ENCODE measurements at places on chromosomes 7 and 10.
A peak's percentile ranks its signal among the peaks of the same experiment; 100 is the strongest.

DNA sequence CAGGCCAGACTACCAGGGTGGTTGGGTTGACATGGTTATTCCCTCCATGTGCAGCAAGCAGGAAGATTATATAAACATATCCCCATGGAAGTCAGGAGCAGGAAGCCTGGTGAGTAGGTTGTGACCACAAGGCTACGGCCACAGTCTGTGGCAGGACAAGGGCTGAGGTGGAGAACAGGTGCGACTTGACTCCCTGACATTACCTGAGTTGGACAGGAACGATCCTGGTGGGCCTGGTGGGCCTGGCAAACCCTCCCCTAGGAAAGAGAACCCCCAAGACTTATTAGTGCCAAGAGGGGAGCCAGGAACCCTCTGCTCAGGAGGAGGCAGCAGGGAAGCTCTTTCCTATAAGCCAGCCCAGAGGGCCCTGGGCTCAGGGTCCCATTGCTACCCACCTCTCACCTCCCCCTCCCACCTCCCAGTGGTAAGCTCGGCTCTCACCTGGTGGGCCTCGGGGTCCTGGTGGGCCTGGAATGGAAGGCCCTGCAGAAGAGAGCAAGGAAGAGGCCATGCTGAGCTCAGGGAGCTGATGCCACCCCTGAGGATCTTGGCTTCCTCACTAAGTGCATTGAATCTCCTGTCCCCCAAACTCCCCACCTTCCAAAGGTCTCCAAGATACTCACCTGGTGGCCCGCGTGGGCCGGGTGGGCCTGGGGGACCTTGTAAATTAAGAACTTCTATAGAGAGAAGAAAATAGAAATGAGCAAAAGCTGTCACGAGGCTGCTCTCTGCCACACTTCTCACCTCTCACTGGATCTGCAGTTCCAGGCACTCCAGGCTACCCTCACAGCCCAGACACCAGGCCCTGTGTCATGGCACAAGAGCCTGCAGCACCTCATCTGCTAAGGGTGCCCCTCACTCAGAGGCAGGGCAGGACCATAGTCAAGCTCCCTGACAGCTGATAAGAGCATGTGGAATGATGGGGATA is 44.6 kb downstream of the COL17A1 start:
- no peak for DNase-seq

DNA sequence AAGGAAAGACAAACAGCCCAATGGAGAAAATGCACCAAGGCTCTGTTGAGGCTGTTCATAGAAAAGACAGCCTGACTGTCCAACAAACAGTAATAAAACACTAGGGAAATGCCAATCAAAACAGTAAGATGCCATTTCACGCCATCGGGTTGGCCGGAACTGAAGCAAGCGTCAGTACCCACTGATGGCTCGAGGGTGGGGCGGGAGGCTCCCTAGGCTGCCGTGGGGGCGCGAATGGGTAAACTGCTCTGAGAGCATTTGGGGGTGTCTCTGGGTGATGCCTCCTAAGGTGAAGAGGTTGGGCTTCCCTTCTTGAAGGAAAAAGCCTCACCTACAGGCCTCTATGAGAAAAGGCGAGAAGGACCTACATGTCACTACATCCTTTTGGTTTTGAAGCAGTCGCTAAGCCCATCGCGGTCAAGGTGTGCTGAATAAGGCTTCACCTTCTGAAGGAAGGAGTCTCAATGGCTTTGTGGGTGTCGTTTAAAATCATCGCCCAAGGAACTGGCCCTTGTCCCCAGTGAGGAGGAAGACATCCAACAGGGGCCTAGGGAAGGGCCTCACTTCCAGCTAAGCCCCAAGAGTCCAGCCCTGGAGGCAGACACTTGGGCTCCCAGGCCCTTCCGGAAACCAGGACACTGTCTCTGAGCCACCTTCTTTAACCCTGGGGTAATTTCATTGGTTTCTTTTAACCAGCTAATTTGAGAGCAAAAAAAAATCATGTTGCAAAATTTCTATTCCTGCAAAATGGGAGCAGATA is 98.5 kb upstream of the PPP2R2D start:
- DNase-seq, result no peak

- DNase-seq, result no peak
Observed at GRCh38 chr7:79287981-79288380, 165.5 kb downstream of the MAGI2 start.

- DNase-seq, result no peak
Observed at GRCh38 chr10:128568990-128569945, 443.0 kb upstream of the MKI67 start.

DNA sequence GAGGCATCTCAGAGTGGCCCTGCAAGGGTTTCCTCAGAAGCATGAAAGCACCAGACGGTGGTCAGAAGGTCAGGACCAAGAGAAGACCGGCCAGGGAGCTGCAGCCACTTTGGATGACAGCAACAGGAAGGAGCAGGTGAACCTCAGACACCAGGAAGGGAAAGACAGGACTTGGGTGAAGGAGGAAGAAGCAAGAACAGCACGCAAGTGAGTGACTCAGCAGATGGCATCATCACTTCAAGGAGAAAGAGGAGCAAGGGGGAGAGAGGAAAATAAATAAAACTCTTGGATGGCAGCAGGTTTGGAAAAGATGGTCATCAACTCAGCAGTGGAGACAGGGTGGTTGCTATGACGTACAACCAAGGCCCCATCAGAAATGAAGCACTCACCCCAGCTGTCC is 31.6 kb downstream of the NCAPG2 start:
- no peak for DNase-seq

DNA sequence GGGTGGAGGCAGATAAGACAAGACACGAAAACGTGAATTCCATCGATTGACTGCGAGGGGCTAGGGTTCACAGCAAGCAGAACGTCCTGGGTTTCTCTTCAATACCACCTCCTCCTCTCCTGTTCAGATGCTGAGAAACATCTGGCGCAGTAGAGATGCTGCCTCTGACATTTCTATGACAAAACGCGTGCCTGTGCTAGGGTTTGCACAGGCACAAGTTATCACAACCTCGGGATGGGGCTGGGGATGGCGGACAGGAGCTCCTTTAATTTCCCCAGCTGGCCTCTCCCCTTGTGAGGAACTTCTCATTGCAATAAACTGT is 99.8 kb upstream of the SVIL start:
- no peak for DNase-seq

DNA sequence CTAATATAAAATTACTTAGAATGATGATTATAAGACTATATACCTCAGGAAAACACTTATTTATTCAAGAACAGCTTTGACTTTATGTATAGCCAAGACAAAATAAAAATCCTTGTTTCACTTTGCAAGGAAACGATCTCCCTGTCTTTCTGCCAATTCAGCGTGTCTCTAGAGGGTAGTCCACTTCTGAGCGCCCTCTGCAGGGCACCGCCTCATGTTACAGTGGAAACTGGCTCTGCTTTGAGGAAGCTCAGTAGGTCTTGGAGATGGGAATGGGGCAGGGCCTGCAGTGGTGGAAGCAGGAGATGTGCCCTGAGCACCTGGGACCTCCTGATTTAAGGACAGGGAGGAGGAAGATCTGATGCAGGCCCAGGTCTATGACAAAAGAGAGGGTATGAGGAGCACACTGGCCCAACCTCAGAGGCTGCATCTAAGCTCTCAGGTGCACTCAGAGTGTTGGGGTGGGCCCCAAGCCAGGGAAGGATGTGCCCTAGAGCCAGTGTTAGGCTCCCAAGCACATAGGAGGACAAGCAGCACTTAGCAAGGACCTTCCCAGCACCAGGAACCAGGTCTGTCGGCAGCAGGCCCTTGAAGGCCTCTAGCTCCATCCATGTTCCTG is 481.0 kb downstream of the TNS3 start:
- DNase-seq, result peak; percentile 72

DNA sequence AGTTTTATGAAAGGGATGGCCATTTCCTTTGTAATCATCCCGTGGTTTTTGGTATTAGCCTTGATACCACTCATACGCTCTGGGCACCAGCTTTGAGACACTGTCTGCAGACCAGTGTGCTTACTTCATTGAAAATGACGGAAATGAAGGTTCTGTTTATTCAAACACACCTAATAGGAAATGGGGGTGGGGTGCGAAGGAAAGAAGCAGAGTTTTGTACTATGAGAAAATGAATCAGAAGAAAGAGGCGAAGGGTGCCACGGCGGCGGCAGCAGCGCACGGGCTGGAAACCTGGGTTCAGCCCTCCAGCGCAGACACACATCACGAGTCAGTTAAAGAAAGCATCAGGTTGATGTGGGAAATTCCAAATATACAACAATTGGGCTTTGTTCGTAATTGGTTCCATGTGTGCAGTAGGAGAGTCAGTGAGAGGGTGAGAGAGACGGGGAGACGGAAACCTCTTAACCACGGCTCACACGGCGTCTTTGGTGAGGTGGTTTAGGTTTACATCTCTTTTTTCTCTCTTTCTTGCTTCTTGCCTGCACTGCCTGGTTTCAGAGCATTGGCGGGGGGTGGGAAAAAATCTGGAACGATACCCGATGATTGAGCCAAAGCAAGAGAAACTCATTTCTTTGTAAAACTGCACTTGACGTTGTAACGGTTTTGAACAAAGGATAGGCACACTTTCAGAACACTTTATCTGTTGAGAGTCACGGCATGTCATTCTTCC is 321.2 kb downstream of the FRMD4A start:
- no peak for DNase-seq

DNA sequence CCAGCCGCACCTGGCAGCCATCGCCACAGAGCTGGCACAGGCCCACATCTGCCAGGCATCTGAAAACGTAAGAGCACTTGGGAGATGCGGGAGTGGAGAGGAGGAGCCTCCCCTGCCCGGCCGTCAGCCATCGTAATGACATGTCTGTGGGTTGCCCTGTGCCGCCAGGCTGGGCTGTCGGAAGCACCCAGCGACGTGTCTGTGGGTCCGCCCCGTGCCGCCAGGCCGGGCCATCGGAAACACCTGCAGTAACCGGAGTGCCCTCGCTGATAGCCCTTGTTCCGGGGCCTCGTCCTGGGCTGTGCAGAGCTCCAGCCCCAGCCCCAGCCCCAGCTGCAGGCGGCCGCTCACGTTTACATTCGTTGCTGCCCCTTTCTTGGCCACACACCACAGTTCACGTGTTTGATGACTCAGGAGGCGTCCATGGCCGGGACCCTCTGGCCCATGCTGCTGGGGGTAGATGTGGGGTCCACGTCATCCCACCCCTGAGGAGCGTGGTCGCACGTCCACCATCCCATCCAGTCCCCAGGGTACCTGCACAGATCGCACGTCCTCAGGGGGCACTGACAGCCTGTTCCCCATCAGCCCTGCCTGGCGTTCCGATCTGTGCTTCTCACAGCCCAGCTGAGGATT is 30.0 kb upstream of the PRKAR1B start:
- DNase-seq, result no peak

- no peak for DNase-seq
Observed at GRCh38 chr10:56567580-56567979, 206.5 kb upstream of the ZWINT start.

- no peak for DNase-seq
Observed at GRCh38 chr7:157412491-157413180, 75.8 kb downstream of the DNAJB6 start.

GRCh38 chr10:117425974-117426566 is 50.8 kb upstream of the PDZD8 start:
- no peak for DNase-seq

- no peak for DNase-seq
Observed at GRCh38 chr7:132830941-132831340, 250.9 kb downstream of the CHCHD3 start.

DNA sequence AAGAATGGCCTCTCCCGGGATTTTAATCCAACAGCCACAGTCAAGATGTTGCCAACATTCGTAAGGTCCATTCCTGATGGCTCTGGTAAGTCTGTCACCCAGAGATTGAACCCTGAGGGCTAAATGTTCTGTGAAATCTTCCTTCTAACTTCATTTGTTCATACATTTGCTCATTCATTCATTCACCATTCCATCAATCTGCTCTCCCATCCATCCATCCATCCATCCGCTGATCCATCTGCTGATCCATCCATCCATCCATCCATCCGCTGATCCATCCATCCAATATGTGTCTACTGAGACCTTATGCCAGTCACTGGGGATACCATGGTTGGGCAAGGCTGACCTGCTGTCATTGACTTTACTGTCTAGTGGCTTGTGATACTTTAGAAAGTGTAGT is 65.6 kb downstream of the HK1 start:
- no peak for DNase-seq

DNA sequence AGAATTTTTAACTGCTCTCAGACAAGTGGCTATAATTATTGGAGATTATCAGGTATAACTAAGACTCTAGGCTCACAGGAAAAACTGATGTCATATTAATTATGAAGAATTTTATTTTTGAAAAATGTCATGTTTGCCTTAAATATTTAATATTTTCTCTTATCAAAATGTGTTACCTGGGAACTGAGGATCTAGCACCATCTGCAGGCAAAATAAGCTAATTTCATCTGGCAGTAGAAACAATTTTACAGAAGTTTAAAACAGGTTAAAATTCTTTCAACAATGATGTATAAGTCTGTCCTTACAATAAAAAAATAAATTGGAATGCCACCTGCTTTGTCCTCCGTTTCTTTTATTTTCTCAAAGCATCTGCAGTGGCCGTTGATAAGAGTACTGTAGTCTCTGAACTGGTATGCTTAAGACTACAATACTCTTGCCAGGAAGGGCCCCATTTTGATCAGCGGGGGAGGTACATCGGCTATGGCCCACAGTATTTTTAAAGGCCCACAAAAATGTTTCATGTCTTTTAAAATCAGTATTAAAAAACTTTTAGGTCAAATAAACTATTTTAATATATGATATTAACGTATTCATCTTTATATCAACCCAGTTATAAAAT is 81.3 kb downstream of the VWDE start:
- no peak for DNase-seq

DNA sequence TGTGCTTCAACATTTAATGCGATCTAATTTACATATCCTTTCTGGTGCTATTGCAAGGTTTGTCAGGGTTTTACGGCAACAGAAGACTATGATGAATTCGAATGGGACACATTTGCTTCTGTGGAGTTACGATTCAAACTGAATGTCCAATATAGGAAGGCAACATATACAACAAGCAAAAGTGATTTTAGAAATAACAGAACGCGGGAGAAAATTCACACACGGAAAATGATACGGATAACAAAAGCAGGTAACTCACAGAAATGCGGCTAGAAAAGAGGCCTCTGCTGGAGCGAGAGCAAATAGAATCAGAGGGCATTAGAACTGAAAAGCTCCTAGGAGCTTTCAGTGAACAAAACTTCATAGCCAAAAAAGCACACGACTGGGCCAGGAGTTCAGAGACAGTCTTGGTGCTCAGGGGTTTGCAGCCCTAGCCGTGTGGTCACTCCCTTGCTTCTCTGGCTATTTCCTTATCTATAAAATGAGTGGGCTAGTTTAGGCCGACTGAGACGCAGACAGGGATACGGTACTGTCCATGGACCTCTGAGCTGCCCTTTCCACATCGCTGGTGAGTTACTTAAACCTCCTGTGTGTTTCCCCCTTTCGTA is 557 bp upstream of the TAX1BP1 start:
- no peak for DNase-seq

DNA sequence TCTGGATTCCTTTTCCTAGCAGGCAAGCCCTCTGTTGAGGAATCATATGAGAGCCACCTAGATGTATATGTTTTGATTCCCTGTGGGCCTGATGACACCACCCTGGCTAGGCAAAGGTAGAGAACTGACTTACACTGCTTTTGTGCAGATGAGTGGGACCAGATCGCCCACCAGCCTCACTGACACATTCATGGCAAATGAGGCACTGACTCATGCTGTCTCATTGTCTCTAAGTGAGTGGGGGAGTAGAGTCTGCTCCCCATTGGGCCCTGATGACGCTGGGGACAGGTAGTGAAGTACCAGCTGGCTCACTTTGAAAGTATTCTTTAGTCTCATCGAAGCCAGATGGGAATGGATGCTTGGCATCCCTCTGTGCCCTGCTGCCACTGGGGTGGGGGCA is 326.3 kb downstream of the ABCA13 start:
- DNase-seq, result no peak
